ENCODE measurements at places on chromosomes 12 and 14.

- no peak for DNase-seq
Observed at GRCh38 chr12:110171186-110171538, 47.0 kb downstream of the IFT81 start.

DNA sequence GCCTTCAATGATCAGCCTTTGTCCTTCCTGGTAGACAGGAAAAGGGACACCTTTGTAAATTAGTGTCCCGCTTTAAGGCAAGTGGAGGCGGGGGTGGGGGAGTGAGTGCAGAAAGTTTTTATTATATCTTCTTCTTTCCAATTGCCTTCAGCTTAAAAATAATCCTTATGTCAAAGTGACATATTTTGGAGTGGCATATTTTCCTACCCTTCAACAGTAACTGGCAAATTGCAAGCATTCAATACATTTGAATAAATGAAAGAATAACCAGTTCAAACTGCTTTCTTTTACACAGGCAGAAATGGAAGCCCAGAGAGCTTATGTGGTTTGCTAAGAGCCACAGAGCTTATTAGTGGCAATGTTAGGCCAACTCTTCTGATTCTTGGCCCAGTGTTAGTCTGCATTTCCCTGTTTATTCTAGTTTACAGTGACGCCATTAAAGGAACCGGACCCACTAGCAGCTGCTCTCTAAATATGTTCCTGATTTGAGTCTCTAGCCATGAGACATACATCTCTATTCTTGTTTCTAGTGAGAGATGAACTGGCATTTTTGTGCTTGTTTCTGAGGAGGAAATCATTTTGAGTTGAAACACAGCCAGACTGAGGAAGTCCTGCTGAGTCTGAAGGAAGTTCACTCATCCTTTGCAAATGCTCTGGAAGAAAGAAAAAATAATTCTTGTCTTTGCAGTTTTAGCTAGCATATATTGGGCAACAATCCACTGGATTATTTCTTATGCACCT, 468.7 kb downstream of the NOVA1 start:
- DNase-seq: no peak

GRCh38 chr12:128911861-128912260, 58.6 kb downstream of the GLT1D1 start:
- DNase-seq: no peak

GRCh38 chr14:102323102-102323501, 3.6 kb downstream of the ZNF839 start:
- DNase-seq: peak; percentile 50

DNA sequence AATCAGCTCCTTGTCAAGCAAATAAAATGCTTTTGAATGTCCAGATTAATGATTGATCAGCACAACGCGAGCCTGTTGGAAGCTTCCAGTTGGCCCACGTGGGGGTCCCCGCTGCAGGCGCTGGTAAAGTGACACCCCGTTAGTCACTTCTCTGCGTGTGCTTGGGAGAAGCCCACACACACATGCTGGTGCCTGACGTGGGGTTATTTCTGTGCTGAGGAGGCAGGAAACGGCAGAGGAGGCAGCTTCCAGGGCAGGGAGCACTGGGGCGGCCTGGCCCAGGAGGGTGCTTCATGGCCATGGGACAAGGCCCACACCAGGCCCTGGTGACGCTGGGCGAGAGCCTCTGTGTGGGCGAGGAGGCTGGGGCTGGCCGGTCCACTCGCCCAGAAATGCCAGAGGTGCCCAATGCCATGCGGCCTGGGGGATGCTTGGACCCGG, 101.5 kb downstream of the KIF26A start:
- DNase-seq: no peak

DNA sequence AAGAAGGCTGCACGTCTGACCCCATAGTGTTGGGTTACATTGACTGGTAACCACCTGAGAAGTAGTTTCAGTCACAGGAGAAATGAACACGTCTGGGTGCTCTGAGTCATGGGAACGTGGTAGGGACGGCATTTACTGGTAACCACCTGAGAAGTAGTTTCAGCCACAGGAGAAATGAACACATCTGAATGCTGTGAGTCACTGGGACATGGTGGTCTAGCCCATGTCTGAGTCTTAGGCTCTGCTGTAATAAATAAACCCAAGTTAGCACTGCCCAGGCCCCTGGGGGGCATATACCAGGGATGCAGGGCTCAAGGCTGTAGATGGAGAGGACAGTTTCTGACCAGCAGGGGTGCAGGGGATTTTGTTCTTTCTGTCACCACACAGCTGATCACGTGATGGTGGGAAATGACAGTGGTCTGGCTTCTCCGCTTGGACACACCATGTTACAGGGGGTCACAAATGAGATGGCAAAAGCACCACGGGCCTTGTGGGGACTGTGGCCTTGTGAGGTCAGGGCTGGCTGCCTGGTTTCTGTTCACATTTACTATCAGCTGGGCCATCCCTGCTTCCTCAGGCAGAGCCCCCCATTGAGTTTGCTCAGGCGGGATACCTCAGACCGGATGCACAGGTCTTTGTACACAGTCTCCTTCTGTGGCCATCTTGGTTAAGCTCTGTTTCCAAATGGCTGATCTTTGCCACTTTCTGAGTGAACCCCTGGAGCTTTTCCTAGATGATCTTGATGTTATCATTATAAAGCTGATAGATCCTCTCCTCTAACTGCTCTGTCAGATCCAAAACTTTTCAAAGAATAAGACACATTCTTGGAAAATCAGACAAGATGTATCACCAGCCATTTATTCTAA, 9.8 kb upstream of the C12orf42 start:
- peak; percentile 78 for DNase-seq

- no peak for DNase-seq
Observed at GRCh38 chr12:509500-509899, 49.8 kb downstream of the B4GALNT3 start.

- DNase-seq: no peak
Observed at GRCh38 chr14:97538749-97539410, 741.7 kb downstream of the VRK1 start.

- DNase-seq: no peak
Observed at GRCh38 chr12:58787021-58787760, 133.1 kb downstream of the LRIG3 start.

GRCh38 chr12:7151532-7151931, 21.4 kb downstream of the CLSTN3 start:
- no peak for DNase-seq
